NCI-H2227 treated with DMSO at 0.1 percent for 48 hours (cell line): ENCODE measurements at places on chromosomes 16 and 17.

- DNase-seq = no peak
Observed at GRCh38 chr17:72063262-72063661, 57.6 kb upstream of the SOX9 start.

GRCh38 chr17:49123061-49123460 lies 9.5 kb upstream of the B4GALNT2 start:
- DNase-seq = no peak

DNA sequence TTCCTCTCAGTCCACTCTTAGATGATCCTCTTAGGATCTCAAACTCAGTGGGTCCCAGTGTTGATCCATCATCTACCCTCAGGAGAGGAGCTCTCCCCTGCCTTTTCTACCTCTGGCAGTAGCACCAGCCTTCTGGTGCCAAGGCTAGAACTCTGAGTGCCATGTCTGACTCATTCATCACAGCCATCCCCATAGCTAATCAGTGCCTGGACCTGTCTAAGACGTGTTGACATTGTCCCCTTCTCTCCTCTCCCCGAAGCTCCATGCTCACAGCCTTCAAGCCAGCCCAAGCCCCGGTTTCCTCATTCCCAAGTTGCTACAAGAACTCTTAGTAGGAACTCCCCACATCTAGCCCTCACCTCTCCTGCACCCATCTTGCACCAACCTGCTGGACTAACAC lies 73.5 kb upstream of the GRIN2A start:
- no peak for DNase-seq

DNA sequence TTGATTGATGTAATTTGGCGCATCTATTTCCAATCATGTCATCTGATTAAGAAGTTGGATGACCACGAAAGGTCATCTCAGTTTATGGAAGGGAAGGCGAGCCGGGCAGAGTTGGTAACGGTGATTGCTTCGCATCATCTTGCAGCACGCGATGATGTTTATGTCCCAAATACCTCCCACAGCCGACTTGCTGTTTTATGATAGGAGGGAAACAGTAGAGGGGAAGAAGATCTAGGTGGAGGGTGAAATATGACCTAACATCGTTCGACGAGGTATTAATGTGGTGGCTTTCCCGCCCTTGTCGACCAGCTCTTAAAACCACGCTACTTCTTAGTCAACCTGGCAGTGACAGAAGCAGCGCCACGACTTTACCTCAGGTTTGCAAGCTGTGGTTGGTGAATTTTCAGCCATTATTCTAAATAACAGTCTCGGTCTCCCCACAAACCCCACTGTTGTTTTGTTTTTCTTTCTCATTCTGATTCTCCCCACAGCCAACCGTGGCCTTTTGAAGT lies 805 bp upstream of the TANC2 start:
- DNase-seq = no peak

GRCh38 chr17:30443721-30444120 lies 33.5 kb upstream of the GOSR1 start:
- DNase-seq = no peak

DNA sequence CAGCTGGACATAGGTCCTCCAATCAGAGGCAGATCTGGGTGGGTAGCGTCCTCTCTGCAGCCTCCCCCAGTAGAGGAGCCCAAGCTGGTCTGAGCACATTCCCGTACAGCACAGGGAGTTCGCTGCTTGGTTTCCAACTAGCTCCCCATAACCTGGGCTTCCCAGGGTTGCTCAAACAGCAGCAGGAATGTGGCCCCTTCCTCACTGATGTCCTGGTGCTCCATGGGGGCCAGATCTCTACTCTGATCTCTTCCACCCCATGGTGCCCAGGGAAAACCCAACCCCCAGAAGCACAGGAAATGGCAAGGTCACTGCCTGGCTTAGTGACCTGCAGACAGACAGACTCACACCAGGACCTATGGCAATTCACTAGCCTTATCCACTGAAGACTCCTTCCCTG lies 11.1 kb upstream of the MMP2 start:
- DNase-seq = no peak

DNA sequence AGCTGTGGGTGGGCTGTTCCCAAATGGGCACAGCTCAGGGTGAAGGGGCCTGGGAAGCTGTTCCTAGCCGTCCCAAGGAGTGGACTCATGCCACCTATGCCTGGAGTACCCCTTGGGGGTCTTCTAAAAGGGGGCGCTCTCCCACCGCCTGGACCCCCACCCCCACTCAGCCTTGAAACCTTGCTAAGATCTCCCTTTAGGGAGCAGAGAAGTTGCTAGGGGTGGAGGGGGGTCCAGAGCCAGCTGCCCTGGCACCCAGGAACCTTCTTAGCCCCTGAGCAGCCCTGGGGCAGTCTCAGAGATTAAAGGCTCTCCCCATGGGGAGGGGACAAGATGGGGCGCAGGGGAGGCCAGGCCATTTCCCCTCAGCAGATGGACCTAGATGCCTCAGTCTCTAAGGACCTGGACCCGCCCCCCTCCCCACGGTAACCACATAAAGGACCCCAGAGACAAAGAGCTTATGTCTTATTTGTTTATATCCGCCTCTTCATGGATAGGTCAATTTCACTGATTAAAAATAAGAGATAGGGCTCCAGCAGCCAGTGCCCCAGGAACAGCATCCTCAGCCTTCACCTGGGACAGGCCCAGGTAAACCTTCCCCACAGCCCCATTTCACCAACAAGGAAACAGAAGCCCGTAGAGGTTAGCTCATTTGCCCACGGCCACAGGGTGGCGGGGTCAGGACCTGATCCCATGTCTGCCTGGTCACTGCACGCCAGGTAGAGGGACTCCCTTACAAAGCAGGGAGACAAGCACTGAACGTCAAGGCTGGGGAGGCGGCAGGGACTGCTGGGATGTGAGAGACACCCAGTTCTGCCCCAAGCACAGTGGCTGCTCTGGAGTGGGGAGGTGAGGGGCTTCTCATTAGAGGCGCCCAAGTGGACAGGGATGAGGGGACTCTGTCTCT lies 3.4 kb downstream of the MTSS2 start:
- DNase-seq = no peak
